Transverse colon (tissue), 4 donors: ENCODE measurements at places on chromosomes 6 and 20. TPM values are rescaled to one million over a fixed set of nuclear protein-coding genes. Genes with fewer than 3 reads are reported as not detected.

DNA sequence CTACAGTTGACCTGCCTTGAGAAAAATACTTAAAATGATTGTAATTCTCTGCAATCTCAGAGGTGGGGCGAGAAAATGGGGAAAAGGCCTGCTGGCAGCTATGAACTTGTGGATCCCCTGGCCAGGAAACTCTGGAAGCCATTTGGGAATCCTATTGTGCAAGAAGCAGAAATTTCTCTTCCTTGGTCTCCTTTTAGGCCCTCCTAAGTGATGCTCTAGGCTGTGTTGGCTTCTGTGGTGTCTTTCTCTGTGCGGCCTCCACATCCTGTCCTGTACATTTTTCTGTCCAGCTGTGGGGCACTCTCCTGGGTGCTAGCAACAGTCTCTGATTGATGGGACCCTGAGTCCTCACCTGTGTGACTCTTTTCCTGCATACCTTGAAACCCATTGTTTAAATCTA is 290.9 kb downstream of the FARS2 start:
- DNase-seq: no peak

GRCh38 chr6:136523196-136523595 is 27.0 kb downstream of the MAP7 start:
- DNase-seq: no peak

GHRH gene
- total RNA-seq: not detected

- DNase-seq: no peak
Observed at GRCh38 chr6:13813026-13813425, 1.3 kb downstream of the MCUR1 start.

ADRM1 gene
- 110 TPM for total RNA-seq

CYP39A1 gene
- total RNA-seq: 10.2 TPM

GRCh38 chr6:74250161-74250818 is 554.3 kb downstream of the CD109 start:
- DNase-seq: no peak

TMEM200A gene
- total RNA-seq: 19.5 TPM

DNA sequence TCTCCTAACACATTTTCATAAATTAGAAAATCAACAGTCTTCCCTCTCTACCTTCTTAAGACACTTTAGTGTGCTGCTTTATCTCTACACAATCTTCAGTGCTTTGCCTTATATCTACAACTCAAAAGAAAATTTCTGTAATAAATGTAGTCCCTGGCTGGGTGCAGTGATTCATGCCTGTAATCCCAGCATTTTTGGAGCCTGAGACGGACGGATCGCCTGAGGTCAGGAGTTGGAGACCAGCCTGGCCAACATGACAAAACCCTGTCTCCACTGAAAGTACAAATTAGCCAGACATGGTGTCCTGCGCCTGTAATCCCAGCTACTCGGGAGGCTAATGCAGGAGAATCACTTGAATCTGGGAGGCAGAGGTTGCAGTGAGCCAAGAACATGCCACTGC is 9.7 kb upstream of the EDN1 start:
- no peak for DNase-seq

GRCh38 chr6:79617518-79617941 is 13.6 kb upstream of the SH3BGRL2 start:
- DNase-seq: no peak

SIRPB1 gene
- not detected for total RNA-seq

- DNase-seq: no peak
Observed at GRCh38 chr6:94953867-94954631, 623.3 kb upstream of the MANEA start.

PRRT1 gene
- not detected for total RNA-seq

- DNase-seq: no peak
Observed at GRCh38 chr20:32786059-32786760, 24.0 kb downstream of the DNMT3B start.

- no peak for DNase-seq
Observed at GRCh38 chr20:15012566-15012965, 675.2 kb upstream of the FLRT3 start.

SRSF12 gene
- not detected for total RNA-seq

NHLRC1 gene
- 1.1 TPM for total RNA-seq

DNA sequence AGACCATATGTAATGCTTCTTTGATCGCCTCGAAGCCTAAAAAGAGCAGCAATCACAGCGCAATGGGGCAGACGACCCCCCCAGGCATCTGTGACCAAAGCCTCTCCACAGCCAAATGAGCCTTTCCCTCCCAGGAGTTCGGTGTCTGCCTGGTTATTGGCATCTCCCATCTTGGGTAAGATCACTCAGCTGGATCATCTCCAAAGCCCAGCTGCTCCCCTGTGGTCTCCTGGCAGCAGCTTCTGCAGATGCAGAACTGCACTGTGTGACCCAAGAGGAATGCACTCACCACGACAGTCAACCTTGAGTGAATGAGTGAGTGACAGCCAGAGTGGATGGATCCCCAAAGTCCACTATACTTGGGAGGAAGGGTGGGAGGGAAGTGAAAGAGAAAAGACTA is 44.8 kb upstream of the IYD start:
- DNase-seq: no peak

SF3B5 gene
- total RNA-seq: 60.2 TPM

DNA sequence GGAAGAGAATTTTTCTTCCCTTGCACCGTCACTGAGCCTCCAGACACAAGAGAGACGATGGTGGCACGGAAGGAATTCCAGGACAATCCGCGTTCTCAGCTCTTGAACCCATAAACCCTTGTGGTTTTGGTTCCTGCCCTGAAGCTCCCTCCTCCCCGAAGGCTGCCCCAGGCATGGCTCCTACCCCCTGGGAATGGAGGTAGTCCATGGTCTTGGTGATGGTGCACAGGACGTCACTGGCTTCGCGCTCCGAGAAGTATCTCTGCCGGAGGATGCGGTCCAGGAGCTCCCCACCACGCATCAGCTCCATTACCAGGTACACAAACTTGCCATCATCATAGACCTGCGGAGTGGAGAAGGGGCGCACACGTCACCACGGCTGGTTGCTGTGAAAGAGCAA is 47.5 kb upstream of the MPC1 start:
- DNase-seq: no peak

FRK gene
- 13.3 TPM for total RNA-seq

- no peak for DNase-seq
Observed at GRCh38 chr6:135071541-135071940, 16.9 kb upstream of the HBS1L start.

- no peak for DNase-seq
Observed at GRCh38 chr6:128259730-128260685, 260.4 kb downstream of the PTPRK start.

RTN4IP1 gene
- 15.3 TPM for total RNA-seq

DPPA5 gene
- not detected for total RNA-seq

GRCh38 chr6:134437376-134437775 is 119.5 kb upstream of the SGK1 start:
- DNase-seq: peak; percentile 16

DNA sequence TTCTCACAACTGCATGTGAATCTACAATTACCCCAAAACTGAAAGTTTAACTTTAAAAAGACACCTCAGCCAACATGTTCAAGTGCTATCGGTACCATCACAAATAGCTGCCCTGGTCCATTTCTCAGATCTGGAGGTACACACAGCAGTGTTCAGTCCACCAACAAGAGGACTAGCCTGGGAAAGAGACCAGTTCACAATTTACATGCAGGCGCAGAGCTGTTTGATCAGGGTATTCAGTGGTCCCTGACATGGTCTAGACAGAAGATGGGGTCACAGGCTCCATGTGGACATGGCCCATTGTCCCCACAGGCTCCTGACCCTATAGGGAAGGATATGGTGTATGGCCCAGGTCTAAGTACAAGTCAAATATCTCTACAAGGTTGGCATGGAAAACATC is 15.6 kb upstream of the TGM6 start:
- no peak for DNase-seq

GRCh38 chr6:139754898-139755775 is 380.7 kb upstream of the CITED2 start:
- no peak for DNase-seq

ELOVL2 gene
- total RNA-seq: 0.14 TPM

- DNase-seq: no peak
Observed at GRCh38 chr20:10023911-10024310, 10.9 kb upstream of the ANKEF1 start.

DNA sequence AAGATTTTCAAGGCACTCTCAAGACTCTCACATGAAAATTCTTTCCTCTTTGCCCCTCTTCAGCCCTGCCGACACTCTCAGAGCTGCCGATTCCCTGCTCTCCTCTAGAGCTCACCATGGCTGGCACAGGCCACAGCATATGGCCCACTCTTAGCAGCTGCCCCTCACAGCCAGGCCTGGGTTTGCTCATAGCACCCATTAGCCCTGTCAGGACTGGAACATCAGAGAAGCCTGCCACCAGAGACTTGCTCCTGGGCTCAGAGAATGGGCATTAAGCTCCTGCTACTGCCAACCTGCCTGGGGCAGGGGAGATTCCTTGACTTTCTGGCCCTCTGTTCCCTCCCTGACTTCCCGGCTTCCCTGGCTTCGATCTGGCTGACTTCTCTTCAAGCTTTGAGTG is 96.7 kb downstream of the LRFN2 start:
- DNase-seq: no peak

DNA sequence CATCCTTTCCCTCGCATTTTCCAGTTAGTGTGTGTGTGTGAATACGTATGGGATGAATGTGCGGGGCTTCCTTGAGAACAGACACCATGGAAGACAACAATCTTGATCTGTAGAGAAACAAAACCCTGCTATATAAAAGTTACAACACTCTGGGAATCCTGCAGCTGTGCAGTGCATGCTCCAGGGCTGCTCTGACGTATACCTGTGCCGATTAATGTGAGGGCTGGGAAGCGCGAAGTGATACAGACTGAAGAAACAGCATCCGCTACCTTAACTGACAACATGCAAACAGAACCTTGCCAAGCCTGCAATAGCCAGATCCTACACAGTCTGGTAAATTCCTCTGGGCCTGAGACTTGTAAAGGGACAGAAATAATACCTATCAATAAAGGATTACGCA is 31.6 kb upstream of the MTRF1L start:
- no peak for DNase-seq

OPN5 gene
- not detected for total RNA-seq

TENT5A gene
- total RNA-seq: 5.6 TPM

VNN1 gene
- total RNA-seq: 39.5 TPM

THBS2 gene
- 11.5 TPM for total RNA-seq

SYCP2L gene
- not detected for total RNA-seq

DNA sequence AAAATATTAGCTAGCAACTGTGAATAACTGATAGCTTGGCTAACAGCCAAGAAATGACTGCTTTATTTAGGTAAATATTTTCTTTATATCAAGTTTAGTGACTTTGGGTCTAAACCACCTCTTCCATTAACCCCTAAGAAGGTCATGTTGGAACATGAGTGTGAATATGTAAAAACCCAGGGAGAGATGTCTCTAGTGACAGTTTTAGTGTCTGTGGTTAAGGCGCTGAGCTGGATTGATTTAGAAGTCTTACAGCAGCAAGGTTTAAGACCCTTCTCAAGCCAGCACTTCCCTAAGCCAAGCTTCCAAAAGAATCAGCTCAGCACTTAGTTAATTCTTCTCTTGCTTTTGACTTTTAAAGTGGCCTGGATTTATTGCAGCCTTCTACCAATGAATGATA is 11.4 kb upstream of the SIRT5 start:
- DNase-seq: no peak

IL17F gene
- not detected for total RNA-seq

GRCh38 chr20:52047811-52048764 is 143.5 kb downstream of the ZFP64 start:
- DNase-seq: no peak

POM121L2 gene
- total RNA-seq: not detected

DNA sequence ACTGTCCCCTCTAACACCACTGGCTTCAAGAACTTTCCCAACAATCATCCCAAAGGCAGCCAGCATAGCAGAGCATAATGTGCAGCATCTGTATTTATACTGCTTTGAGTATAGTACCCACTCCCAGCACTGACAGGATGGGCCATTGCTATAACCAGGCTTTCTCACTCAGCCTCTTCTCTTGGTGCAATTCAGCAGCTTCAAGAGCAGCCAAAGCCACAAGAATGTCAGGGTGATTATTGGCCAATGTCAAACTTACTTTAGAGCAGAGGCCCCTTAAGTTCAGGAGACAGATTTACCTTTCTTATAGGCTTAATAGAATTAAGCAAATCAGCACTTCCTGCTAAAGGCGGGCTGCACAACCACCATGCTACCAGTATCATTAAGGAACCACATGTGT is 232.4 kb upstream of the RSPO3 start:
- no peak for DNase-seq

GRCh38 chr20:19874040-19874727 is 116.1 kb downstream of the RIN2 start:
- DNase-seq: no peak

GRCh38 chr20:38021087-38021772 is 12.0 kb downstream of the TTI1 start:
- no peak for DNase-seq

- no peak for DNase-seq
Observed at GRCh38 chr20:62322492-62323041, 19.8 kb downstream of the ADRM1 start.

GRCh38 chr6:98136333-98136732 is 698.0 kb upstream of the POU3F2 start:
- no peak for DNase-seq

CBFA2T2 gene
- total RNA-seq: 35.8 TPM

PTK7 gene
- total RNA-seq: 6.2 TPM

GRCh38 chr6:105487040-105487790 is 84.3 kb upstream of the PREP start:
- DNase-seq: no peak

GRCh38 chr20:62996596-62996982 is 10.2 kb downstream of the BHLHE23 start:
- no peak for DNase-seq

HRH3 gene
- not detected for total RNA-seq

GRCh38 chr20:1060985-1061384 is 57.4 kb upstream of the PSMF1 start:
- DNase-seq: no peak

DNA sequence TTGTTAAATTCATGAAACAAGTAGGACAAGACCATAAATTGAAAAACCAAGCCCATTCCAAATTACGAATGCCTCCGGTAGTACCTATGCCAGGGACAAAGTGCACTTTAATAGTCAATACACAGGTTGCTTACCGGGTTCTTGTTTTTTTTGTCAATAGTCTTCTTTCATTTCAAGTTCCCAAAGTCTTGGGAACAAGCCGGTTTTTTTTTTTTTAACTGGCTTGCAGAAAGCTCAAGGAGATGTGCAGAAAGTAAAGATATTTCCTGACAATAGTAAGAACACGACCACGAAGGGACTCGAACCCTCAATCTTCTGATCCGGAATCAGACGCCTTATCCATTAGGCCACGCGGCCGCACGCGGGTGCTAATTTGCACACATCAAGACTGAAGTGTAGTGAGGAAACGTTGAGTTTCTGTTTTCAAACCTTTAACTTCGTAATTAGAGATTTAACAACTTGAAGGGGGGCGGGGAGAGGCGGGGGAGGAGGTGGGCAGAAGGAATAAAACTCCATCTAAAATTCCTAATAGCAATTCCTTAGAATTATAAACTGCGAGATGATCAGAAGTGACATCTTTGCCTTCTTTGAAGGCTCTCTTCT is 181.0 kb downstream of the TRIM27 start:
- DNase-seq: no peak

CALHM5 gene
- total RNA-seq: not detected
